ENCODE measurements at places on chromosomes 2 and 18.

- no peak for DNase-seq
Observed at GRCh38 chr2:164766216-164766953, 75.2 kb downstream of the COBLL1 start.

GRCh38 chr2:172782506-172783164, 47.0 kb downstream of the RAPGEF4 start:
- DNase-seq: no peak

- no peak for DNase-seq
Observed at GRCh38 chr18:54109131-54109683, 115.3 kb downstream of the MBD2 start.

DNA sequence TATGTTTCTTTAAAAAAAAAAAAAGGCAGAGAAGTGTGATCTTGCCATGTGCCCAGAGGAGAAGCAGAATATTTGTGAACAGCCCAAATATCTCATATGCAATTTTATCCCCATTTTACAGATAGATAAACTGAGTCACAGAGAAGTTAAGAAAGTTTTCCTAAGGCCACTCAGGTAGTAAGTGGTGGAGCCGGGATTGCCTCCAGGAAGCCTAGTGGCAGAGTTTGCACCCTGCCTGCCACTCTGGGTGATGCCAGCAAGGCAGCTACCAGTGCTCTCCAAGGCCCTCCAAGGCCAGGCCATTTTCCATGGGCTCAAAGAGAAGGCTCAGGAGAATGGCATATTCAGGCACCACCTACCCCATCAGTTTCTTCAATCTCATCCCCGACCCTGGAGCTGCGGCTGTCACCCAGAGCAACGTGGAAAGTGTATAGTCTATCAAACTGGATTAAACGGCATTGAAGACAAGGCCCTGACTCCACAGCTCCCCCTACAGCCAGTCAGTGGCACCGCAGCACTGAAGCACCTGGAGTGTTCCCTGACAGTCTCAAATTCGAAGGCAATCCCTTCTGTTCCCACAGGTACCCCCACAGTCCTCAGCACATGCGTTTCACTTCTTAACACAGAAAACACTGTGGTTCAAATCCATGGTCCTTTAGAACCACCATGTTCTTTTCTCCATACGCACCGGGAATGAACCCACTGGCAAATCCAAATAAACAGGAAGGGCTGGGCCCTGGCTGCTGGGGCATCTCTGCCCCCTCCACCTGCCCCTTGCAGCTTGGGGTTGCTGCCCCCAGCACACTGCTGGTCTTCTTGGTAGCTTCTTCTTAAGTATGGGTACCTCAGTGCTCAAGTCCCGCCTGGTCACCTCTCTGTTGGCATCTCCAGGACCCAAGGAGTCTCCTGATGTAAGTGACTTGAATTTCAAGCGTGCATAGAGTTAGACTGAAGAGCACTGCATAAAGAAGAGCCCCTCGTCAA, 175.3 kb downstream of the INHBB start:
- DNase-seq: no peak

DNA sequence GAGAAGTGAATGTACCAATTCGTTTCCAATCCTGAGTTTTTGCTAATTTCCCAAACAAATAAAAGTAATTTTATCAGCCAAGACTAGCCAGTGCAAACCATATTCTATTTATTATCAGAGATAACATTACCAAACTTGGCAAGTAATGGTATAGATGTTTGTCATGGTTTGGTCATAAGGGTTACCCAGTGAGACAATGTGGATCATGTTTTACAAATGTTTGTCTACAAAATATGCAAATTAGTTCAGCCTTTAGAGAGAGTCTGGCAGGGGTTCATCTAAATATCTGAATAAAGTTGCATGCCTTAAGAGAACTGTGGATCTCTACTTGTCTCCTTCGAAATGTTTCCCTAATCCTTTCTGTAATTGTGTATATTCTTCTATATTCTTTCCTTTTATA, 152.2 kb downstream of the KCNH7 start:
- DNase-seq: no peak

DNA sequence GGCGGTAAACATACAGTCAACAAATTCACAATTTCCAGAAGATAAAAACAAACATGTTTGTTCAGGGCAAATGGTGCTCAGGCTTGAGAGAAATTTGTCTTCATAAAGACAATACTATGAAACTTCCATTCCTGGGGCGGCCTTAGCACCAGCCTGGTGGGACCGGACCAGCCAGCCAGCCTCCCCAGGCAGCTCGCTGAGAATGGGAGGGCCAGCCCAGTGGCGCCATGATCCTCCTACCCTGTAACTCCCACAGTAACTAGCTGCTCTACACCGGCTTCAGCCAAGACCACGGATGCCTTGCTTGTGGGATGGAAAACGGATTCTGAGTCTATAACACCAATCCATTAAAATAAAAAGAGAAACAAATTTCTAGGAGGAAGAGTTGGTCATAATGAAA, 24.2 kb upstream of the FHOD3 start:
- no peak for DNase-seq

- no peak for DNase-seq
Observed at GRCh38 chr18:24552218-24552617, 91.8 kb downstream of the HRH4 start.

DNA sequence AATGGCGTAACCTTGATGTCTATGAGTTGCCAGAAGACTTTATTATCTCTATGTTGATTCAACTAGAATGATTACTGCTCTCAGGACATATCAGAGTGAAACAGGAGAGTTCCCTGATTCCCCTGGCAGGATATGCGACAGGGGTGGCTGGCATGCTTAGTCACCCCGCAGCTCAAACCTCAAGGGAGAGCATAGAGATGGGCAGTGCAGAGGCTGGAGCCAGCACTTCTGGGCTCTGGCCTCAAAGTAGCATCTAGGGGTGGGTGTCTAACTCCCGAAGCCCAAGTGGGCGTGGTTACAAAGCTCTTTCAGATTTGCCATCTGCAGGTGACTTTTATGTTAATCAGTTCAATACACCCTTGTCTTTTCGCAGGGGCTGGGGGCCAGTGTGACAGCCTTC, 391.6 kb downstream of the ADCYAP1 start:
- DNase-seq: no peak

GRCh38 chr18:14959550-14959949, 211.6 kb downstream of the ANKRD30B start:
- DNase-seq: no peak

GRCh38 chr2:233399306-233400225, 45.3 kb downstream of the DGKD start:
- no peak for DNase-seq

DNA sequence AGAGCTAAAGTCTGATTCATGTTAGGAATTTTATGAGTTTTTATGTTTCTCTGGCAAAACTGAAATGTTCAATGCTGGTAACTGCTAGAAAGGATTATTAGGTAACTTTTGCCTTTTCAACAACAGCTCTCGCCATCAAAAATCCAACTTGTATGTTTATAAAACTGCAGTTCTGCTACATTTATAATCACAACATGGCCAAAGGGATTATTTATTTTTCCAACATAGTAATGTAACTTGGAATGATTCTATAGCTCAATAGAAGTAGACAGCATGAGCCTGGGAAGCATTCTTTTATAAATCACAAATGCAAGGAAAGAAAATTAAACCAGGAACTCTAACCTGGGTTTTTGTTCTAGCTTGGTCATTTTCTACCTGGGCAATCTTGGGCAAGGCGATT, 470.9 kb downstream of the TGIF1 start:
- DNase-seq: no peak

DNA sequence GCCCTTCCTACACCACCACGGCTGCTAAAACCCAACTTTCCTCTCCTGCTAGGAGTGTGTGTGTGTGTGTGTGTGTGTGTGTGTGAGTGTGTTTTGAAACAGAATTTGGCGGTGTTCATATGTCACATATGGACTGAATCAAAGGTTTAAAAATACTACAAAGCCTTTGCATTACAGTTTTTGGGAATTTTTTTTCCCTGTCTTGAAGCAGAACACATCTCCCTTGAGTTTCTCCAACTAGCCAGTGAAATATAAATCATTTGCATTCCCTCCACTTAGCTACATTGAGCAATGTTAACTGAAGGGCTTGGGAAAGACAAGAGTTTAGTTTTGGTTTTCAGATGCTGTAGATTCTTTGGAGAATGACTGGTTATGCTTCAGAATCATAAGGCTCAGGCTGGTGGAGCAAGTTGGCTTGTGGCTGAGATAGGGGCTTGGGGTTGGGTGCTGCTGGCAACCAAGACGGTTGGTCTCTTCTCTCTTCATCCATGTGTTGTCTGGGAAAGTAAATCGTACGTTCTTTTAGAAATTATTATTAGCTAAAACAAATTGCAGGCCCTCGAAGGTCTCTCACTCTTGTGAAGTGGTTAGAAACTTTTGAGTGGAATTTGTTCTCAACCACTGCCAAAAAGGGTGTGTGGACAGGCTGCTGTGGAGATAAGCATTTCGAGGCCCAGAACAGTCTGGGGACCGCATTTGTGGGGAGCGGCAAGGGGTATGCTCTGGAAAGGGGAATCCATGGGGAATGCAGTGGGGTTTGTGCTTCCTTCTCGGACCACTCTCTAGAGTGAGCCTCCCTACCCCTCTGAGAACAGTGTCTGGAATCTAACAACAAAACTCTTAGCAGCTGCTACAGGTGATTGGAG, 1.4 kb downstream of the NRP2 start:
- DNase-seq: peak; percentile 66

- DNase-seq: no peak
Observed at GRCh38 chr2:60976256-60976850, 41.2 kb upstream of the PEX13 start.

DNA sequence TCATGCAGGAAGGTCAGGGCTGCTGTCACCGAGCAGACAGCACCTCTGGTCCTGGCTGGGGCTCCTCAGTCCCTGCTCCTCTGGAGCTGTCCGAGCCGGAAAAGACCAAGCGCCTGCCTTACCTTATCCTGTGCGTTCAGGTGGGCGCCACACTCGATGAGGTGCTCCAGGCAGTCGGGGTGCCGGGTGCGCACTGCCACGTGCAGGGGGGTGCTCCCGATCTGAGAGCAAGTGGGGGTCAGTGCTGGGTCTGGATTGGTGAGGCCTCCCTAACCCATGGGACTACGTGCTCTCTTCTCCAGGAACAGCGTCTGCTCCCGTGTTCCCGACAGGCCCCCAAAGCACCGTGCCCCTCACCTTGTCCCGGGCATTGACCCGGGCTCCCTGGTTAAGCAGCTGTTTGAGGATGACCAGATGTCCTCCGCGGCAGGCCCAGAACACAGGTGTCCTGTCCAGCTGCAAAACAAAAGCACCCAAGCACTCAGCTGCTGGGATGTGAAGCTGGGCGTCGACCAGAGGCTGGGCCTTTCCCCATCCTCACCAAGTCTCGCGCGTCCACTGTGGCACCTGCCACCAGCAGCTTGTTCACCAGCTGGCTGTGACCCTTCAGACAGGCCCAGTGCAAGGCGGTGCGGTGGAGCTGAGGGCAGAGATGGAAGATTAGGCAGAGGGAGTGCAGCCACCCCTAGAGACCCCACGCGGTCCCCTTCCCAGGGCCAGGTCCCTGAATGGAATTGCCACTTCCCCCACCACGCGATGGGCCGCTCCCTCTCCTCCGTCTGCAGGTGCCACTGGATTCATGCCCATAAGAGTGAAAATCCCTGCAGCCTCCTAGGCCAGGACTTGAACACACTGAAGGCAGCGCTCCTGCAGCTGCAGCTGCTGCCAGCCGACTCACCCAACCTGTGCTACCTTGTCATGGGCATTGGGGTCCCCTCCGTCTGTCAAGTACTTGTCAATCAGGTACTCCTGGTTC, 3.7 kb downstream of the ANKRD23 start:
- no peak for DNase-seq

GRCh38 chr2:9473308-9473984, 905 bp upstream of the IAH1 start:
- DNase-seq: no peak

DNA sequence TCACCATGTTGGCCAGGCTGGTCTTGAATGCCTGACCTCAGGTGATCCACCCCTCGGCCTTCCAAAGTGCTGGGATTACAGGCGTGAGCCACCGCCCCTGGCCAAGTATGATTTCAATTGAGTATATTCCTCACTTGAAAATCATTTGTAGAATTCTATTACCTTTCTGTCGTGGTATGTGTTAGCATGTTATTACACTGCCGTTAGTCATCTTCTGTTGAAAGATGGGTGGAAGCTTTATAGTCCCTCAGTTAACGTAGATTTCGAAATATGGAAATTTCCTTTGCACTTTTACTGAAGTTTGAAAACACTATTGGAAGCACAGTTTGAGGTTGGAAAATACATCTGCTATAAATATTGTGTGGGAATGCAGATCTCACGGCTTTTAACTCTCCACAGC, 14.7 kb downstream of the NIFK start:
- DNase-seq: peak; percentile 94

DNA sequence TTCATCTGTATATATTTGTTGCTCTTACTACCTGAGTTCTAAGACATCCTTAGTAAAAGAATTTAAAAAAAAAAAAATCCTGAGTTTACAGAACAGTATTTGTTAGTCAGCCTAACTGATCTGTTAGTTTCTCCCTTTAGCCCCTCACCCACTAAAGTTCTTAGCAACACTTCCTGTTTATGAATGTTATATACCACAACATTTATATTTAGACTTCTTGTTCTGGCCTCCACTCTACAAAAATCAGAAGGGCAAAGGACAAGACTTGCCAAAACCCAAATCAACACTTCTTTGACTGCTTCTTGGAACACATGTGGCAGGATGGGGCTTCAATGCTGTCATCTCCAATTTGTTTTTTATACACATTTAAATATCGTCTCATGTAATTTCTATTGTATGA, 71.1 kb downstream of the MGAT5 start:
- DNase-seq: no peak

- DNase-seq: no peak
Observed at GRCh38 chr2:188785490-188785889, 188.7 kb upstream of the COL3A1 start.

GRCh38 chr2:50951437-50951836, 80.5 kb downstream of the NRXN1 start:
- peak; percentile 59 for DNase-seq

DNA sequence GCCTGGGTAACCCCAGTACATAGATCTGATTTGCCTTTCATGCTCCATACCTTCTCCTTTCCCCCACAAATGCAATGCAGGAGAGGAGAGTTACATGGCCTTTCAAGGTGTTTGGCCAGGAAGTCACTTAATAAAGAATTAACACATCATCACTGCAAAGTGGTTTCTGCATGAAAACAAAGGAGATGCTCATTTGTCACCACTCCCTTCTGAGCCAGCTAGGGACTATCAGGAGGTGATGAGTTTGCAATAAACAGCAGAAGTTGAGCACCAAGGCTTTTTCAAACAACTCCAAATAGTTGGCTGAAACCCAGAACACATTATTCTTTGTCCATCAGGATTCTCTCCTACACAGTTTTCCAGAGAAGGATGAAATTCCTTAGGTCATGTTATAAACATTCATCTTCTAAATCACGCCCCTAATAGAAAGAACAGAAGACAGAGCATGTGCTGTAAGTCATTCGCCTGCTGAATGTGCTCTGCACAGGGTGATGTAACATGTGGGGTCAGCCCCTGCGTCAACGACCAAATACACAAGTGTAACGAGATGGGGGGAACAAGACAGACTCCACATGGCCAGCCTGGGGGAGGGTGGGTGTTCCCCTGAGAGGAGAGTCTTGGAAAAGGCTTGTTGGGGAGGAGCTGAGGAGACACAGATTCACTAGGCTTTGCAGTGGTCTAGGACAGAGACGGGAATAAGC, 87.3 kb upstream of the RMDN2 start:
- DNase-seq: peak; percentile 92
